ENCODE measurements at places on chromosomes 7 and 10.

DNA sequence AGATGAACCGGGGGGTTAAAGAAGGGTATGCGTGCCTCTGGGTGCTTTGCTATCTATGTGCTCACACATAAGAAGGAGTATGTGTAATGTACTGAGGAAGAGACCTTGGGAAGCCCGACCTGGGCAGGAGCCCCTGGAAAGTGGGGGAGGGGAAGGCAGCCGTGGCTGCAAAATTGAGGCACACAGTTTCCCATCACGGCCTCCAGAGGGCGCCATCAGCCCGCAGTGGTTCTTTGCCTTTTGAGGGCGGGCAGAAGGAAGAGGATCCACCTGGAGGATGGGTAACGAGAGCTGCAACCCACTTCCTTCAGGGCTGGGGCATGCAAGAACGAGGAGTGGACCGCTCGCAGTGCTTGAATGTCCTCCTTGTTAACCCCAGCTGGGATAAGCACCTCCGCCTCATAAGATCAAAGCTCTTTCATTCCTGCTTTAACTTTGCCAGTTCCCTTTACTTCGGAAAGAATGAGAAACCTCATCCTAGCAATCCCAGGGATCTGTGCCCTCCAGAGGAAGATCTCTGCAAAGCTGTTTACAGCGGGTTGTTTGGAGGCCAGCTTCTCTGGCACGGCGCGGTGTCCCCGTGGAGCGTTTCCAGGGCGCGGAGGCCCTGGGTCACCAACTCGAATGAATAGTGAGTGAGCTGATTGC lies 77.9 kb downstream of the PCGF5 start:
- DNase-seq = peak; percentile 54

GRCh38 chr10:10892290-10892875 lies 125.3 kb upstream of the CELF2 start:
- no peak for DNase-seq

- DNase-seq = no peak
Measured at GRCh38 chr7:25206765-25207164, 21.5 kb downstream of the NPVF start.

DNA sequence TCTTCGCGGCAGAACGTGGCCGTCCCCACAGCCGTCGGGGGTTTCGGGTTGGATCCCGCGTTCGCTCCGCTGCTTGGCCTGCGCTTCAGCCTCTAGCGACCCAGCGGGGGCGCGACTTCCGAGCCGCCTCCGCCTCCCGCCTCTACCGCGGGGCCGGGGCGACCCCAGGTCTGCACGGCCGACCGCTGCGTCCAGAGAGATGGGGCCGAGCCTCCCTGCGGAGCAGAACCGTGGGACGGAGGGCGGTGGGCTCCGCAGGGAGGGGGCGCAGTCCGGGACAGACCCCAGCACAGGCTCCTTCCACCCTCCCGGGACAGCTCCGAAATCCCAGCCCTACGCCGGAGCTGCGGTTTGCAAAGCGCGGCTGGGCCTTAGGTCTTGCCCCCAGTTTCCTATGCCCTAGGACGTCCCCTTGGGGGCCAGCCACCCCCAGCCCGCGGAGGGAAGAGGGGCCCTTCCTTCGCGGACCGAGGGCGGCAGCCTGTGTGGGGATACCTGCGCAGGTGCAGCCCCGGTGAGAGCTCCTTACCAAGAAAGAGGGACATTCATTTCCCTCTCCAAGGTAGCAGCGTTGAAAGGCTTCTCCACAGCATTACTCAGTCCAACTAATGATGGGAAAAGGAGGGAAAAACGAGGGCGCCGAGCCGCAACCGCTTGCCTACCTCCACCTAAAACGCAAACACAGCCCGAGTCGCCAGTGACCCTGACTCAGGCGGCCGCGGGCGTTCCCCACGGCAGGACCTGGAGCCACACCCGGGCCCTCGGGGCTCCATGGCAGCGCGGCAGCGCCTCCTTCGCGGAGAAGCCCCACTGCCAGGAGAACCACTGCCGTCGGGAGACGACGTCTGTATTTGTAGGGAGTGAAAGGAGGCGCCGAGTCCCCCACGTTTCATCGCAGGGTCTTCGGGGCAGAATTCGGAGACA lies 115.7 kb downstream of the BMS1 start:
- no peak for DNase-seq

GRCh38 chr7:94431176-94431575 lies 36.5 kb downstream of the COL1A2 start:
- DNase-seq = no peak

GRCh38 chr10:116083226-116083762 lies 189.7 kb downstream of the GFRA1 start:
- DNase-seq = no peak

DNA sequence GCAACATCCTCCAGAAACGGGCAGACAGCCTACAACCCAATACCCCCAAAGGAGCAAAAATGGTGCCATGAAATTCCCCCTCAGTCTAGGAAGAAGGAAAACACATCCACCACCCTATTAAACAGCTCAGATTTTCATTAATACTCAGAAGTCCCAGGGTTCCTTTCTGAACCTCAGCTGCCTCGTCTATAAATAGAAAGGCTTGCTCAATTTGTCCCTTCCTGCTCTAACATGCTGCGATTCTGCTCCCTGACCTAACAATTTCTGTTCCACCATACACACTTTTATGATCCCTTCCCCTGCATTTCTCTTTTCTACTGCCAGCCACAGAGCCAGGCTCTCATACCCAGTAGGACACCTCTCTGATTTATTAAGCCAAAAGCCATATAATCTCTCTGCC lies 68.1 kb downstream of the MTERF1 start:
- DNase-seq = no peak
